ENCODE measurements at places on chromosomes 1 and 21. TPM values are rescaled to one million over a fixed set of nuclear protein-coding genes. Genes with fewer than 3 reads are reported as not detected.
A peak's percentile ranks its signal among the peaks of the same experiment; 100 is the strongest.

DNA sequence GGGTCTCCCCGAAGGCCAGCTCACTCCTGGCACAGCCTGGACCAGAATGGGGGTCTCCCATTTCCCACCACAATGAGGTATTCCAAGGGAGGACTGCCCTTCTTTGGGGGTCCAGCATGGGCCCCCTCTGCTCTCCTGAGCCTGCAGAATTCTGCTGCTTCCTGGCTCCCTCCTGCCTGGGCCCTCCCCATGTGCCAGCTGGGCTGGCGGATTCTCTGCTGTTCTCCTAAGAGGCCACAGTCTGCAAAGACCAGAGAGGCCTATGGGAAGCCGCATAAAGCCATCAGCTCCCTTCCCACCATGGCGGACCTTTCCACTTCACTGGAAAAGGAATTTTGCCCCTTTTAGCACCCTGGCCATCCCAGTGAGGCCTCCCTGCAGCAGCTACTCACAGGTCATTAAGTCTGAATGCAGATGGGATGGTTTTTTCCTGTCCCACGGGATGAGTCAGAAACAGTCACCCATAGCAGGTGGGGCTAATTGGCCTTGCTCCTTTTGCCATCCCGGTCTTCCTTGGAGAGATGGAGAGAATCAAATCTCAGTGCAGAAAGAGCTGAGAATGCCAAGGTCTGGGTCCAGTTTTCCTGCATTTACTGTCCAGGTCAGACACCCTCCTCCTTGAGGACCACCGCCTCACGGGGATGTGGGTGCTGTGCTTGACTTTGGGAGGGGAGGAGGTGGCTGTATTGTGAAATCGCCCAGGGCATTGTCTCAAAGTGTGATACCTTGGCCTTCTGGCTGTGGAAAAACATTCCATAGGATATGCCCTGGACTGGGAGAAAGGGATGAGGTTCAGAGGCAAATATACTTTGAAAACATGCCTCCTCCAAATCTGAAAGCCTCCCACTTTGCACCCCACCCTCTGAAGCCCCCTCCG, 23.2 kb downstream of the MYBPH start:
- H3K4me3 ChIP-seq: no peak overlapping the region
- no peaks in the 10 kb centered on the region for H3K36me3 ChIP-seq
- H3K27ac ChIP-seq: no peak overlapping the region
- peaks cover 24% of the 10 kb centered on the region for H3K4me1 ChIP-seq
- H3K27me3 ChIP-seq: peaks cover 2% of the 10 kb centered on the region

DNA sequence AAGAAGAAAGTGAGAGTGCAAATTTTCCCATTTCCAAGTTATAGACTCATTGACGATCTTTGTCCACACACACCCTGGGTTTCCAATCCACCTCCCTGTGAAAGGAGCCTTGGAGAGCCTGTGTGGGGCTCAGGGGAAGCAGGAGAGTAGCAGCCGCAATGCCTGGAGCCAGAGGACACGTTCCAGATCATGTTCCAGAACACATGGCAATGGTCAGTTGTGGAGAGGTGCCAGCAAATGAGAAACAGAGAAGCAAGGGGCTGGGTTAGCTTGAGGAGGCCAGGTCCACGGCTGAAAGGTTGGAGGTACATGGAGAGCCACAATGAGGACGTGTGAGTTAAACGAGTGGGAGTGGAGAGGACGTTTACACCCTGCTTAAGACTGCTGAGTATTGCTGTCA, 33.0 kb upstream of the SIPA1L2 start:
- H3K27ac ChIP-seq: no peak overlapping the region
- H3K4me3 ChIP-seq: no peak overlapping the region
- no peaks in the 10 kb centered on the region for H3K36me3 ChIP-seq
- H3K27me3 ChIP-seq: peaks cover 2% of the 10 kb centered on the region

DNA sequence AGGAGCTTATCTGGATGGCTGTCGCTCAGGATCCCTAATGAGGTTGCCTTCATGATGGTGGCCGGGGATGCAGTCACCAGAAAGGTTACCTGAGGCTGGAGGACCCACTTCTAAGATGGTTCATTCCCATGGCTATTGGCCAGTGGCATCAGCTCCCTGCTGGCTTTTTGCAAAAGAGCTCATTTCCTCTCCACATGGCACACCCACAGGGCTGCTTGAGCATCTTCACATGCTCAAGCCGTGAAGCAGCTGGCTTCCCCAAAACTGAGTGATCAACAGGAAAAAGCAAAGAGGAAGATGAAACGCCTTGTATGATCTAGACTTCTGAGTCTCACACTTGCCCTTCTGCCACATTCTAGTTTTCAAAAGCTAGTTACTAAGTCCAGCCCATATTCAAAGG, 124.6 kb upstream of the CXADR start:
- H3K36me3 ChIP-seq: no peaks in the 10 kb centered on the region
- H3K27ac ChIP-seq: no peak overlapping the region
- H3K4me3 ChIP-seq: no peak overlapping the region

DNA sequence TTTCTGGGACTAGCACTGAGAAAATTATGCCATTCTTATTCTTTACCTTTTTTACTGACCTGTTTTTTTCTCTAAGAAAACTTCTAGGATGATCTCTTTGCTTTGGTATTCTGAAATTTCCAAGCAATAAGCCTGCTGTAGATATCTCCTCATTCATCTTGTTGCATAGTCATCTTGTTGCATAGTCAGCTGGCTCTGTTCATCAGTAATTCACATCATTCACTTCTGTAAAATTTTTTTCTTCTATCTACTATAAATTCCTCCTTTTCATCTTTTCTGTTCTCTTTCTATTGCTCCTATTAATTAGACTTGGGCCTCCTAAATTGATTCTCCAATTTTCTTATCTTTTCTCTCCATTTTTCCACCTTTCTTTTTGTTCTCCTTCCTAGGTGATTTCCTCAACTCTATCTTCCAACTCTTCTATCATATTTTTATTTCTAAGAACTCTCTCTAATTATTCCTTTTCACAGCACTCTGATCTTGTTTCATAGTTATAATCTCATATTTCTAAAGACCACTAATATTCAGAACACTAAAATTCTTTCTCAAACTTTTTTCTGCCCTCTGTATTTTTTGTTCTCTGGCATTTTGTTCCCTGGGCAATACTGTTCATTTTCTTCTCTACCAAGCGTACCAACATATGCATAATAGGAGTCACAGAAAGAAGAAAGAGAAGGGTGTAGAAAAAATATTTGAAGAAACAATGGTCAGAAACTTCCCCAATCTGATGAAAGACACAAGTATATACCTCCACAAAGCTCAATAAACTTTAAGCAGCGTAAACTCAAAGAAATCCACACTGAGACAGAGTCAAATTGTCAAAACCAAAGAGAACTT, 17.7 kb downstream of the TUT4 start:
- H3K36me3 ChIP-seq: peaks cover 9% of the 10 kb centered on the region
- no peak overlapping the region for H3K27ac ChIP-seq
- no peaks in the 10 kb centered on the region for H3K27me3 ChIP-seq
- no peak overlapping the region for H3K4me3 ChIP-seq
- no peak for DNase-seq

- no peak for DNase-seq
- peaks cover 3% of the 10 kb centered on the region for H3K36me3 ChIP-seq
- no peak overlapping the region for H3K4me3 ChIP-seq
- H3K27ac ChIP-seq: peak overlapping the region; percentile 70
- H3K4me1 ChIP-seq: peaks cover 33% of the 10 kb centered on the region
- H3K27me3 ChIP-seq: no peaks in the 10 kb centered on the region
These were observed 45.5 kb downstream of the LPAR3 start for GRCh38 chr1:84847253-84848250.

GRCh38 chr21:44711327-44712202, at the start of gene TSPEAR:
Gene TSPEAR, minus strand, starts transcription at chr21:44711572. Its CDS starts 58 bp downstream, at chr21:44711514.
- H3K4me3 ChIP-seq: no peak within 1 kb of the TSS
- peaks cover 20% of the 10 kb centered on the region for H3K4me1 ChIP-seq
- H3K27ac ChIP-seq: no peak within 1 kb of the TSS
- no peaks in the 10 kb centered on the region for H3K36me3 ChIP-seq
- DNase-seq: peak; percentile 77
- peaks cover 59% of the 10 kb centered on the region for H3K27me3 ChIP-seq

GRCh38 chr21:43306911-43307676, 119.8 kb downstream of the SIK1 start:
- DNase-seq: peak; percentile 92
- H3K4me1 ChIP-seq: peaks cover 56% of the 10 kb centered on the region
- peak overlapping the region; percentile 88 for H3K27ac ChIP-seq

GRCh38 chr1:73331726-73332125, 866.2 kb downstream of the LRRIQ3 start:
- no peaks in the 10 kb centered on the region for H3K27me3 ChIP-seq
- H3K4me1 ChIP-seq: no peaks in the 10 kb centered on the region
- DNase-seq: no peak

DNA sequence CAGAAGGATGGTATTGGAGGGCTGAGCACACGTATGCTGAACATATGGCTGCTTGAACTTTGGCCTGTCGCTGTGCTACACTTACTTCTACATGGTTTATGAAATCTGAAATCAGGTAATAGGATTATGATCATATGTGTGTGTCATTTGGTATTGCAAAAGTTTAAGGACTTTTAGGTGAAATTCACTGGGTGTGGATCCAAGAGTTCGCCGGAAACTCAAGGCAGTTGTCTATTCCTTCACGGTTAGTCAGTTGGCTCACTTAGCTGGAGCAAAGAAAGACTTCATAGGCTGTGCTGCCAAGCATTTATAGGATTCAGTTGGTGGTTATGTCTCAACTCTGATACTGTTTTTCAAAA, 927 bp downstream of the UAP1 start:
- DNase-seq: no peak
- peak overlapping the region; percentile 97 for H3K27ac ChIP-seq
- H3K36me3 ChIP-seq: peaks cover 5% of the 10 kb centered on the region
- H3K4me1 ChIP-seq: peaks cover 56% of the 10 kb centered on the region
- peak overlapping the region; percentile 90 for H3K4me3 ChIP-seq
- no peaks in the 10 kb centered on the region for H3K27me3 ChIP-seq

DNA sequence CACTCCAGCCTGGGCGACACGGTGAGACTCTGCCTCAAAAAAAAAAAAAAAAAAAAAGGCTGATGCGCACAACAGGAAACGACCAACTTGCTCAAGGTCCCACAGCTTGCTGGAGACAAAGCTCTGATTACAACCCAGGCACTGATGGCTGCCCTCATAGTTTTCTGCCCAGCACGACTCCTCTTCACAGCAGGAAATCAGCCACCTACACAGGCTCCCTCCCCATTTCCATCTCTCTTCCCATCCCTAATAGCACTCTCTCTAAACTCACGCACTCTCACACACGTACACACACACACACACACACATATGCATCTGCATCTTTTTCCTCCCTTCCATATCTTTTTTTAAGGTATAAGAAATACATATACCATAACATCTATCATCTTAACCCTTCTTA, 153.5 kb upstream of the SOD1 start:
- H3K4me3 ChIP-seq: no peak overlapping the region
- DNase-seq: no peak
- peaks cover 7% of the 10 kb centered on the region for H3K4me1 ChIP-seq
- no peaks in the 10 kb centered on the region for H3K36me3 ChIP-seq
- no peak overlapping the region for H3K27ac ChIP-seq

DNA sequence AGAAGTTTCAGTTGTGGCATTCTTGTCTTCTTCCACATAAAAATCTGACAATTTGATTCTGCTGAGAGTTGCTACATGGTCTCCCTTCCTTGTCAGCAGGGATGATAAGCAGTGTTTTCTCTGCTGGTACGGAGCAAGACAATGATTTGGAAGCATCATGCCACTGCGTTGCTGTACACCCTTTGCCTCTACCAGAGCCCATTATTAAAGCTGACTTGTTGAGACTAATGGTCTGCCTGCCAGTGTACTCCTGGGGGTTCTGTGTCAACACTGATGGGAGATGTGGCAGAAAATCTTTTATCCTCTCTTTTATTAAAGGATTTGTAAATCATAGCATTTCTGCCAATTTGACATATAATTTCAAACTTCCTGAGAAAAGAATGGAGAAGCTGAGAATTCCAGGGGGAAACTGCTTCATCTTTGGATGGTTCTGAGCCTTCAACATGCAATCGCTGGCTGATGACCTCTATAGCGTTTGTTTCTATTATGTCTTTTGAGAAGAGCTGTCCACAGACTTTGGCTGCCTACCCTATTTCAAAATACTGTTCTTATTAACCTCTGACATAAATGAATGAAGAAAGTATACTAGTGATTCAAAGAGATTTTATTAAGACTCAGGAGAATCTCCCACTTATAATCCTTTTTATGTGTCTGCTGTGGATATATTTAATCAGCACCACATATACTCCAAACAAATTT, 47.9 kb upstream of the DYNLT5 start:
- no peak for DNase-seq
- H3K27ac ChIP-seq: no peak overlapping the region
- no peaks in the 10 kb centered on the region for H3K27me3 ChIP-seq
- H3K36me3 ChIP-seq: peaks cover 3% of the 10 kb centered on the region

DNA sequence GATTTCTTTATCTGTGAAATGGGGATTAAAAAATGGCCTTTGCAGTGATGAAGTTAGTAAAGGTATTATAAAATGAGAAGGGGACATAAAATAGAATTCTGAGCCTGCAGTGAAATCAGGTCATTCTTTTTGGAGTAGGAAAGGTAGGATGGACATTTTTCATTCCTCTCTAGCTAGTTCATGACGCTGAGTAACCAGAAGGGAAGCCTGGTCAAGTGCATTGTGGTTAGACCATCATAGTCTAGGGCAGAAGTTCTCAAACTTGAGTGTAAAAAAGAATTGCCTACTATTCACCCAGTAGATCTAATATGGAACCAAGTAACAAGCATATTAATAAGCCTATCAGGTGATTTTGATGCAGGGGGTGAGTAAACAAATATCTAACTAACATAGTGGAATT, 50.8 kb downstream of the TGFB2 start:
- H3K27ac ChIP-seq: peak overlapping the region; percentile 32
- peaks cover 60% of the 10 kb centered on the region for H3K4me1 ChIP-seq
- no peaks in the 10 kb centered on the region for H3K27me3 ChIP-seq

DNA sequence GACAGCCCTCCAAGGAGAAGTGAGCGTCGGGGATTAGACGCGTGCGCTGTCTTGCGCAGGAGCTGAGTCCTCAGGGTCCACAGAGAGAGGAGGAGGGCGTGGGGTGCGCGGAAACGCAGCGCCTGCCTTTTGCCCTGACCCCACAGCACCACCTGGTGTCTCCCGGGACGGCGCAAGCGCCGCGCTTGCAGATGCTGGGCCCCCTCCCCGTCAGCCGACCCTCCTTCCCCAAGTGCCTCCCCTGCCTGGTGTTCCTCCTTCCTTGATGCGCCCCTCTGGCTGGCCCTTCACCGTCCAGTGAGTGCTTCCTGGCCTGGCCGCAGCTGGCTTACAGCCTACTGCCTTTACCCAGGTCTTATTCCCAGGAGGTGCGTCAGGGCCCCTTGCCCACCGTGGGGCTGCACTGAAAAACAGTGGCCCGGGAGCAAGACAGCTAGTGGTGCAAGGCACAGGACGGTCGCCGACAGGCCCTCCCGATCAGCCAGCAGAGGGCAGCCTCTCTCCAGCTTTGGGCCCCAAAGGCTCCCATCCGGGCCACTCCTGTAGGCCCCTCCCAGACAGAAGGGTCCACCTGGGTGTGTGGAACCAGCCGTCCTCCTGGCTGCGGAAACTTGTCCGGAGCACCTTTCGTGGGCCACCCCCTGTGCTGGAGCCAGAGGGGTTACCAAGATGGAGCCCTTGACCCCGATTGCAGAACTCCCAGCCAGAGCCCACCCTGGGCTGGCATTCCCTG, 12.9 kb upstream of the PHLDA3 start:
- peaks cover 29% of the 10 kb centered on the region for H3K4me1 ChIP-seq
- no peak overlapping the region for H3K4me3 ChIP-seq
- no peak overlapping the region for H3K27ac ChIP-seq
- DNase-seq: peak; percentile 95
- no peaks in the 10 kb centered on the region for H3K36me3 ChIP-seq
- H3K27me3 ChIP-seq: no peaks in the 10 kb centered on the region

- DNase-seq: no peak
- peaks cover 2% of the 10 kb centered on the region for H3K36me3 ChIP-seq
- no peak overlapping the region for H3K27ac ChIP-seq
- no peaks in the 10 kb centered on the region for H3K27me3 ChIP-seq
- no peaks in the 10 kb centered on the region for H3K4me1 ChIP-seq
- no peak overlapping the region for H3K4me3 ChIP-seq
These were observed 8.9 kb downstream of the RALGPS2 start for GRCh38 chr1:178733972-178734371.

MTOR gene
- 51.4 TPM for total RNA-seq

LRP8 gene
- total RNA-seq: 14.5 TPM

GUCA2A gene
- not detected for total RNA-seq

PCP4L1 gene
- not detected for total RNA-seq

Measured in chondrocyte (in vitro differentiated cells).